Peyer's patch (tissue), 4 donors: ENCODE measurements at places on chromosomes 2 and 18. TPM values are rescaled to one million over a fixed set of nuclear protein-coding genes. Genes with fewer than 3 reads are reported as not detected.

DNA sequence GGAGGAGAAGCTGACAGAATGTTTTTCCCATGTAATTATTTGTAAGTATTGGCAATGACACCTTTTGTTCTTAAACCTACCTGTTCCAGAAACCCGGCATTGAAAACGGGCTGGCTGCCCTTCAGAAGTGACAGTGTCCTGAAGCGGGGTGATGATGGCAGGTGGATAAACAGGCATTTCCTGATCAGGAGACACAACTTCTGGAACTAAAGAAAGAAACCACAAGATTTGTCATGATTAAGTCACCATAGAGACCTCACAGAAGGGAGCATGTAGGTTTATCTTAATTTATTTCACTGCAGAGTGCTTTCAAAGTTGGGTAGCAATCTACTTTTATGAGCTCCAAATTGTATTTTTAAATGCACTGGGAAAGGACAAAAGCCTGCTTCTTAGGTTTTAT lies 43.1 kb downstream of the TTN start:
- H3K27me3 ChIP-seq = no peaks in the 10 kb centered on the region
- no peak overlapping the region for H3K27ac ChIP-seq
- no peak overlapping the region for H3K4me3 ChIP-seq
- no peaks in the 10 kb centered on the region for H3K4me1 ChIP-seq
- no peaks in the 10 kb centered on the region for H3K36me3 ChIP-seq

- no peak overlapping the region for H3K27ac ChIP-seq
- no peak for DNase-seq
- no peaks in the 10 kb centered on the region for H3K36me3 ChIP-seq
- H3K4me3 ChIP-seq = no peak overlapping the region
- H3K4me1 ChIP-seq = no peaks in the 10 kb centered on the region
These were observed 23.4 kb upstream of the CHRNA1 start for GRCh38 chr2:174787487-174788205.

DNA sequence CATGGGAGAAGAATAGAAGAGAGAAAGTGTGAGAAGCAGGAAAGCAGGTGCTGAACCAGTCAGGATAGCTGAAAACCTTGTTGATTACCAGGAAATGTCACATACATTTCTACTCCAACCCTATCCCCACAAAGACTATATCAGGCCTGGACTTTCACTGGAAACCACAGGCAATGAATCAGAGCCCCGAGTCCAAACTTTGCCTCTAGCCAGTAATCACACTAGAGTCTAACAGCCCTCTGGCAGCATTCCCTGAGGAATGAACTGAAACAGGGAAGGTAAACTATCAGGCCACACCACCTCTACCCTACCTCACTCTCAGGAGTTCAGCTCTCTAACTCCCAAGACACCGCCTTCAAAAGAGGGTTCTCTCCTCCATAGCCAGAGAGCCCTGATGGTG lies 18.7 kb upstream of the IHH start:
- no peaks in the 10 kb centered on the region for H3K27me3 ChIP-seq
- H3K4me1 ChIP-seq = no peaks in the 10 kb centered on the region
- no peak overlapping the region for H3K4me3 ChIP-seq

DNA sequence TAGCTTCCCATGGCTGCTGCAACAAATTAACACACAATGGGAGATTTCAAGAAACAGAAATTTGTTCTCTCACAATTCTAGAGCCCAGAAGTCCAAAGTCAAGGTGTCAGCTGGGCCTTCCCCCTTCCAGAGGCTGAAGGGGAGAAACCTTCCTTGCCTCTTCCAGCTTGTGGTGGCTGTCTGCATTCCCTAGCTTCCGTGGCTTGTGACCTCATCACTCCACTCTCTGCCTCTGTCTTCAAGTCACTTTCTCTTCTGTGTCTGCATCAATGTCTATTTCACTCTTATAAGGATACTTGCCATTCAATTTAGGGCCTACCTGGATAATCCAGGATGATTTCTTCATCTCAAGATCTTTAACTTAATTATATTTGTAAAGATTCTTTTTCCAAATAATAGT lies 16.8 kb upstream of the SRBD1 start:
- no peaks in the 10 kb centered on the region for H3K4me1 ChIP-seq
- H3K4me3 ChIP-seq = no peak overlapping the region
- no peaks in the 10 kb centered on the region for H3K27me3 ChIP-seq

GRCh38 chr2:85071096-85071495 lies 62.1 kb upstream of the TCF7L1 start:
- no peaks in the 10 kb centered on the region for H3K27me3 ChIP-seq
- DNase-seq = no peak
- H3K36me3 ChIP-seq = no peaks in the 10 kb centered on the region
- no peak overlapping the region for H3K27ac ChIP-seq
- H3K4me1 ChIP-seq = no peaks in the 10 kb centered on the region

DNA sequence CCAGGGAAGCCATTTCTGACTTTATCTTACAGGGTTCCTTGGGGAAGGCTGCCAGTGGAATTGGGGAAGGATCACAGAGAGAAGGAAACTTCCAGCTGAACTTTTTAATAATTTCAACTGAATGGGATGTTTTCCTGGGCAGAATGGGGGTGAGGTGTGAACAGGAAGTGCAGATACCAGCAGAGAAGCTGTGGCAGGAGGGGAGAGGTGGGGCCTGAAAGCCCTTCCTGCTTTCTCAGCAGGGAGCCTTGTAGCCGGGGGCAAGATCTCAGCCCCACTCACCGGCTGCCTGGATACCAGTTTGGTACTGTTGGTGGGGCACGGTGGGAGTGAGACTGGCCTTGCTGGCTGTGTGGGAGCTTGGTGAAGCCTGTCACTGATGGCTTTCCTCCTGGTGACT lies 170.5 kb downstream of the ZBTB7C start:
- H3K4me3 ChIP-seq = no peak overlapping the region
- no peaks in the 10 kb centered on the region for H3K36me3 ChIP-seq
- H3K4me1 ChIP-seq = no peaks in the 10 kb centered on the region
- H3K27ac ChIP-seq = no peak overlapping the region
- DNase-seq = no peak

- H3K27me3 ChIP-seq = no peaks in the 10 kb centered on the region
- no peaks in the 10 kb centered on the region for H3K4me1 ChIP-seq
- H3K4me3 ChIP-seq = no peak overlapping the region
- no peaks in the 10 kb centered on the region for H3K36me3 ChIP-seq
- DNase-seq = no peak
These were observed 18.0 kb upstream of the KLHL23 start for GRCh38 chr2:169715379-169716237.

The RAB6C gene
- not detected for total RNA-seq

The ZNF804A gene
- total RNA-seq = 0.95 TPM

DNA sequence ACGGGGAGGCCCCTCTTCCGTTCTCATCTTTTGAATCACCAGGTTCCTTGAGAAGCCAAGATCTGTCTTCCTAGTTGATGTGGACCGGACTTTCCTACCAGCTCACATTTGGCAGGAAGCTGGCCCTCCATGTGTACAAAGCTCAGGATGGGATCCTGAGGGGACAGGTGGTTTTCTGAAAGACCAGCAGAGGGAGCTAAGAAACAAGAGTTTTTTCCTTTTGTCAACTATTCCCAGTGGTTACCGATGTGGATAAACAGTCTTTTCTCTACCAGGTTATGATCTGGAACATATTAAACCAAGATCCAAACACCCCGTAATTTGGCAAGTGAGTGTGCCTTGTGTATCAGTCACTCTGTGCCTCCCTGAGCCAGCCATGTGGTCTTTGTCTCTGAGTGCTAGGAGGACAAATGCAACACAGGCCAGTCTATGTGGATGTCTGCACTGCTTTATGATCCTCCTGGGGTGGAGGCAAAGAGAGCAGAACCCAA lies 25.1 kb upstream of the ARHGAP25 start:
- no peaks in the 10 kb centered on the region for H3K4me1 ChIP-seq
- no peak for DNase-seq
- H3K36me3 ChIP-seq = no peaks in the 10 kb centered on the region

The FIGN gene
- 1.3 TPM for total RNA-seq

DNA sequence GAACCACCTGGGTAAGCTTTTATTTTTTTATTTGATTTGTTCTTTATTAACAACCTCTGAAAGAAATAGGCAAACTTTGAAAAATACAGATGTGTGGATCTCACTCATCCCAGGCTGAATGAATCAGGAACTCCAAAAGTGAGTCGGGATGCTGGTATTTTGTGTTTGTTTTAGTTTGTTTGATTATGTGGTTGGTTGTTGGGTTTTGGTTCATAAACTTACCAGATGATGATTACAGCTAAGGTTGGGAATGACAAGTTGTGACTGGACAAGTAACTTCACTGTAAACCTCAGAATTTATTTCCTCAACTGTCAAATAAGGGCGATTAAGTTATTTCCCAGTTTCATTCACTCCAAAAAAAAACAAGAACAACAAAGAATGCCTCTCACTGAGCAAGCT lies 80.5 kb upstream of the KIF5C start:
- no peaks in the 10 kb centered on the region for H3K36me3 ChIP-seq
- no peak for DNase-seq
- H3K4me1 ChIP-seq = no peaks in the 10 kb centered on the region
- H3K27me3 ChIP-seq = no peaks in the 10 kb centered on the region
